ENCODE measurements at places on chromosomes 5 and 9. TPM values are rescaled to one million over a fixed set of nuclear protein-coding genes. Genes with fewer than 3 reads are reported as not detected.

DNA sequence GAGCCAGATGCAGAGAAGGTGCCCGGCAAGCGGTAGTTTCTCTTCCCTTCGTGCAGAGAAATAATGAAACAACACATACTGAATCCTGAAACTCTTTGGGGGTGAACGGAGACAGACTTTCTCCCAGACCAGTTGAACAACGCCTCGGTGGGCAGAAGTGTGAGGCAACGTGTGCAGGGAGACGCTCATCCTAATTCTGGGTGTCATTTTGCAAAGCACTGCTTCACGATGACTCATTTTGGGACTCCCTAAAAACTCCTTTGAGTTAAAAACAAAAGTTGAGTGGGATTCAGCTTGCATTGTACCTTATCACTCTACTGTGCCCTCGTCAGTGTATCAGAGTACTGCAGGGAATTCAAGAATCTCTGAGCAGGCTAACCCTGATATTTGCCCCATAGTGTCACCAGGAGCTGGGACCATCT lies 3.5 kb upstream of the NEK6 start:
- no peak for DNase-seq

Gene SPAG8
- total RNA-seq, result 0.78 TPM

Gene MAMDC2
- total RNA-seq, result 2.2 TPM

- DNase-seq, result no peak
These were observed 5.1 kb downstream of the TLN1 start for GRCh38 chr9:35726931-35727330.

- no peak for DNase-seq
These were observed 193.8 kb downstream of the SMARCA2 start for GRCh38 chr9:2208991-2209390.

Gene SLC45A2
- total RNA-seq, result not detected

DNA sequence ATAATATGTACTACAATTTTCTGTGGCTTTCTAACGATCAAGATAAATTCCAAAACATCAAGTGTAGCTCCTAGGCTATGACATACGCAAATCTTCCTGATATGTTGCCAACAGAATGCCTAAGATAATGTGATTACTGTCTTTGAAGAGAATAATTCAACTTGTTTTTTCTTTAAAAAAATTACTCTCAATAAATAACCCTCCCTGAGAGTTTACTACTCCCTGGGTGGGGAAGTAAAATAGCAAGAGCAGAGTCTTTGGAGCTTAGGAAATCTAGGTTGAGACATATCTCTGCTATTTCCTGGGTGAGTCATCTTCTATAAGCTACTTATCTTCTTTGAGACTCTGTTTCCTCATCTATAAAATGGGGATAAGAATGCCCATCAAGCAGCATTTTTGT lies 201.2 kb downstream of the ACTL7B start:
- DNase-seq, result no peak

- DNase-seq, result no peak
These were observed 46.9 kb upstream of the UBAC1 start for GRCh38 chr9:136007934-136008692.

DNA sequence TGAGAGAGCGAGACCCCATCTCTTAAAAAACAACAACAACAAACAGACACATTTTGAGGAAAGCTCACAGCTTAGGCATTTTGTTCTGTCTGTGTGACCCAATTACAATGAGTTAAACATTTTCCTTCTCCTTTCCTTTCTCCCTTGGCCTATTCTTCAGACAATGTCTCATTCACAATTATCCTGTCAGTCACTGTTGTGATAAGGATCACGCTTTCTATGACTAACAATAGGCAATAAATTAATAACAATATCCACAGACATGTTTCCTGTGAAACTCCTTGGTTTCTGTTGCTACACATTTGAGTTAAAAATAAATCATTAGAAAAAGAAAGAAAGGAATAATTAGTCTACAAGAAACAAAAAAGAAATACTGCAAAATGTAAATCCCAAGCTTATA lies 19.8 kb upstream of the CARTPT start:
- no peak for DNase-seq

Gene SHROOM1
- 61.2 TPM for total RNA-seq

Gene PCDHGA8
- total RNA-seq, result not detected

Gene ANKRD20A1
- total RNA-seq, result not detected

Gene PCDHGA12
- 0.37 TPM for total RNA-seq

DNA sequence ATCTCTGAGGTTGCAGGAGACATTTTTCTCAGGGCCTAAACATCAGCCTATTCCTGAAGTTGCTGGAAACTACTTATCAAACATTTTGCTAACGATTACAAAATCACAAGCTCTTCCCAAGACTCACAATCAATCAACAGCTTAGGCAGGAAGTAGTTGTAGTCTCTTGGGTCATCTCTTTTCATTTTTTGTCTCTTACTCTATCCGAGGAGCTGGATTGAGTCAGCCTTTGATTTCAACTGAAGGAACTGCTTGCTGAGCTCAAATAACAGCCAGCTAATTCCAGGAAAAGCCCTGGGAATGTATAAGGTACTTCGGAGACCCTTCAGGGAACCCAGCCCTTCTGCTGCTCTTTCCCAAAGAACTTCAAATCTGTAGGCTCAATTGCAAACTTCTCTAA lies 398.9 kb downstream of the PLK2 start:
- no peak for DNase-seq

- peak; percentile 21 for DNase-seq
These were observed 45.1 kb upstream of the GLIS3 start for GRCh38 chr9:4344946-4345345.

Gene LCNL1
- total RNA-seq, result not detected

GRCh38 chr5:1724822-1725602 lies 74.6 kb downstream of the MRPL36 start:
- peak; percentile 30 for DNase-seq

GRCh38 chr5:131419877-131420276 lies 156.0 kb downstream of the CDC42SE2 start:
- no peak for DNase-seq

DNA sequence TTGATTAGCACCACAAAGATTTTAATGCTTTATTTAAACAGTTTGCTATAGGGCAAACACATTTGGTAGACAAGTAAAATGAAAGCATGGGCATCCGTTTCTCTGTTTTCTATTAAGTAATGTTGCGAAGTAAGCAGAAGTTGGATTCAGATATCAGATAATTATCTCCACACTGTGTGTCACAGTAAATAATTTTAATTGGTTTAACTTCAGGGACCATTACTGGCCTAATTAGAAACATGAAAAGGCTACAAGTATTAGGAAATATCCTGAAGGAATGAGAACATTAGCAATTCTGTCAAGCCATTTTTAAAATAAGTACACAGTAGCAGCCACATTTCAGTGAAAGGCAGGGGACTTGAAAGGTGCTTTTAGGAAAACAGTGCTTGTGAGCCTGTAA lies 975.4 kb downstream of the NR2F1-AS1 start:
- DNase-seq, result no peak

GRCh38 chr5:149040421-149040820 lies 22.4 kb downstream of the SH3TC2 start:
- no peak for DNase-seq

- DNase-seq, result peak; percentile 9
These were observed 55.8 kb upstream of the ACTBL2 start for GRCh38 chr5:57538341-57538955.

Gene NREP
- total RNA-seq, result 3.5 TPM

DNA sequence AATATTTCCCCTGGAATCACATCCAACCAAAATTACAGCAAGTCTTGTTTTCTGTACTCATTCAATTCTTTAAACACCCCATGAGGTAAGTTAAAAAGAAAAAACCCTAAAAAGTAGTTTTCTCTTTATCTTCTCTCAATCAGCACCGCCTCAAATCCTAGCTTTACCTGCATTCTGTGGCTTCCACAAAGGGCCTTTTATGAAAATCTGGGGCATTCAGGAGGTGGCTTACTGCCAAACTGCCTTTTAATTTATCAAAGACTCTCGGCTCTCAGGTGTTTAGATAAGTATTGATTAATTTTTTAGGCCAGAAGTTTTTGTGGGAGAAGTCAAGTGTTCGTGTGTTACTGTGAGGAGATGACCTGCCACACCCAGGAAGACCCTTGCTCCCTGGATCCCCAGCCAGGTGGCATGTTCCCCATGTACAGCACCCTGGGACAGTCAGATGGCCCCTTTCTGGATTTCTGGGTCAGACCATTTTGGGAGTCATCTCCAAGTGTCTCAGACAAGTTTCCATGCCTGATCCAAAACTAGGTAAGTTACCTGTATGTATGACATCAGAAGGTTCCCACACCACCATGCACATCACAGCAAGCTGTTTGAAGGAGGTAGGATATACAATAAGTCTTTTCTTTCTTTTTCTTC lies 6.2 kb upstream of the TMEM171 start:
- DNase-seq, result no peak

Gene DND1
- total RNA-seq, result 2.7 TPM

Gene PDGFRB
- not detected for total RNA-seq

DNA sequence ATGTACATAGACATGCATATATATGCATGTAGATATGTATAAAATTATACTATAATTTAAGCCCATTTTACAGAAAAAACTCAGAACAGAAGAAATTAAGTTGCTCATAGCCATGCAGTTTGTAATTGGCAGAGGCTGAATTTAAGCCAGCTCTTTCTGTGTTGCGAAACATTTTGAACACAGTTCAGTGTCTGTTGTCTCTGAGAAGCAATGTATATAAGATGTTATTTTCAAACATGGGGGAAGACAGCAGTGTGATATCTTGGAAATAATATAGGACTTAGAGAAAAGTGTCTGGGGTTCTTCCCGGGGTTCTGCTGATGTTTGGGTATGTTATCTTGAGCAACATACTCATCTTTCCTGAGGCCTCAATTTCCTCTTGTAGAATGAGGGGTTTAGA lies 37.6 kb downstream of the SVEP1 start:
- no peak for DNase-seq
